ENCODE measurements at places on chromosomes 1 and 21.

DNA sequence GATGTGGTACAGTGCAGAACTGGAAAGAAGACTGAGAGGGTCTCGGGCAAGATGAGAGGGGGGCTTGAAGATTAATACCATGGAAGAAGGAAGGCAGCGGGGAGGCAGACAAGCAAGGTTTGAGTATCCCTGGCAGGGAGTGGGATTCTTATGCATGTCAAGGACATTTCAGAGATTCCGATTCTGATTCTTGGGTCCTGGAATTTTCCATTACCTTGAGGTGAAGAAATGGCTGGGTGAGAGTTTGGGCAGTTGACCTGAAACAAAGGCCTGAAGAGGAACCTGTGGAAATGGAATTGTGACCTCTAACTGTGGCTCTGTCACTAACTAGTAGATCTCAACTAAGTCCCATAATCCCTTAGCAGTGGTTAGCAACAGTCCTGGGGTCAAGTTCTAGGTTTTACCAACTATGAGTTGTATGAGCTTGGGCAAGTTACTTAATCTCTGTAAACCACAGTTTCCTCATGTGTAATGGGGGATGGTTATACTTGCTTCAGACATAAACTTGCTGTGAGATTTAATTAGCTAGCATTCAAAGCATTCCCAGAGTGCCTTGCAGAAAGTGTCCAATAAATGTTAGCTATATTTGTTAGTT lies 8.6 kb upstream of the ACTN2 start:
- no peak for DNase-seq

DNA sequence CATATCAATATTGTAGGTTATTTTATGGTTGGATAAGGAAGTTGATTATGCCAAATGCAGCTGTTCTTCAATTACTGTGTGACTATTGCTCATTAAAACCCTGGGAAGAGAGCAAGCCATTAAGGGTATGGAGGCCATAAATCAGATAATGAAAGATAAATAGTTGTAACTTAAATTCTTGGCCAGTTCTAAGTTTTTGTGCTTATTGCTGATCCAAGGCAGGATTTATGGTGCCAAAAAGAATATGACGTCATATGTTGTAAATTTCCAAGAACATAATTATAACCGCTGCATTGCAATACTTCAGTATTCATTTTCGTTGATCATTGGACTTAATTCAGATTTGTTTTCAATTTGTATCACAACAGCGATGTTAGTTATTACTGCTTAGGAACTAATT lies 211.6 kb downstream of the LRRC40 start:
- DNase-seq, result no peak

DNA sequence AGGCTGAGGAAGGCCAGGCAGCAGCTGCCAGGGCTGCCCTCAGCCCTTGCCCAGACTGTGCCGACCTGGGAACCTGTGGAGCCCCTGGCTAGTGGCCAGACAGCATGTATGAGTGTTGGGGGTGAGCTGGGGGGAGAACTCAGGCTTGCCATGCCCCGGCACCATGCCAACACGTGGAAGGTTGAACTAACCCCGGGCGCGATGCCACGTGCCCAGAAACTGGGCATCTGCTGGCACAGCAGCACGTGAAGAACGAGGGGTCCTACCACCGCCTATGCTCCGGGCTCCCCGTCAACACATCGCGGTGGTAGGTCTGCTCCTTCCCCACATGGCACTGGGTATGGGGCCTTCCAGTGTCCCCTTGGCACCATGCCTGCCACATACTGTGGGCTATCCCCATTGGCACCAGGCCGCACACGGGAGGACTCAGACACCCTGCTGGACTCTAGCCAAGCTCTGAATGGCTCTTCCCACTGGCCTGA lies 68.7 kb downstream of the CASZ1 start:
- DNase-seq, result no peak

GRCh38 chr1:225182716-225183115 lies 245.1 kb downstream of the LBR start:
- DNase-seq, result no peak

GRCh38 chr1:177926201-177926600 lies 43.7 kb downstream of the SEC16B start:
- no peak for DNase-seq

- DNase-seq, result no peak
Observed at GRCh38 chr1:27374362-27375086, at the start of gene FCN3. Gene FCN3 (minus strand): TSS chr1:27374824. CDS start chr1:27374818, 6 bp downstream.

- DNase-seq, result no peak
Observed at GRCh38 chr1:66607458-66607857, 73.5 kb downstream of the SGIP1 start.

GRCh38 chr21:42001781-42002180 lies 8.4 kb downstream of the ZBTB21 start:
- no peak for DNase-seq

DNA sequence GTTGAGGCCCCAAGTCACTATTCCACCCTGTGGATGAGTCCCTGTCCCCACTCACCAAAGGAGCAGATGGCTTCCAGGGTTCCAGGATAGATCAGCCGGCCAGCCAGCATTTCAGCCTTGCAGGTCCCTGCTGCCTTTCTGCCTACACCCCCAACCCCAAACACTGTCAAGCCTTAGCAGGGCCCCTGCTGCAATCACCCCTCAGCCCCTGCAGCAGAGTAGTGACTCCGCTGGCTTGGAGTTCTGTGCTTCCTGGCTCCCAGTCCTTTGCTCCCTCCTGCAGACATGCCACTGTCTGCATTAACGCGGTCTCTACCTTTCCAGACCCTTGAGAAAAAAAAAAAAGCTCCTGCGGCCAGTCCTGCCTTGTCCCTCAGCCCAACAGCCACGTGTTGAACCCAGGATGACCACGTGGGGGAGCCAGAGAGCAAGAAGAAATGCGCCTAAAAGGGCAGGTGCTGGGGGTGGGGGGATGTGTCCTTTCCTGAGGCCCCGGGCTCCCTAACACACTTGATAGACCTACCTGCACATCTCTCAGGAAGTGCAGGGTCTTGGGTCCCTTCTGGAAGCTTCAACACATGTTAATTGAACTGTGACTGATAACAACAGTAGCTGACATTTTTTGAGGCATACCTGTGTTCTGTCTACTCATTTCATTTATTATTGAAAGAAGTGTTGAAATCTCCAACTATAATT lies 37.4 kb downstream of the RASSF5 start:
- peak; percentile 32 for DNase-seq

DNA sequence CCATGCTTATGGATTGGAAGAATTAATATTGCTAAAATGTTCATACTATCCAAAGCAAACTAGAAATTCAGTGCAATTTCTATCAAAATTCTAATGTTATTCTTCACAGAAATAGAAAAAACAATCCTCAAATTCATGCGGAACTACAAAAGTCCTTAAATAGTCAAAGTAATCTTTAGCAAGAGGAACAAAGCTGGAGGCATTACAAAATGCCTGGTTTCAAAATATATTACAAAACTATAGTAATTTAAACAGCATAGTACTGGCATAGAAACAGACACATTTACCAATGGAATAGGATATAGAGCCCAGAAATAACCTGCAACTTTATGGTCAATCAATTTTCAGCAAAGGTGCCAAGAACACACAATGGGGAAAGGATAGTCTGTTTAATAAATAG lies 3.8 kb downstream of the CTSS start:
- no peak for DNase-seq

DNA sequence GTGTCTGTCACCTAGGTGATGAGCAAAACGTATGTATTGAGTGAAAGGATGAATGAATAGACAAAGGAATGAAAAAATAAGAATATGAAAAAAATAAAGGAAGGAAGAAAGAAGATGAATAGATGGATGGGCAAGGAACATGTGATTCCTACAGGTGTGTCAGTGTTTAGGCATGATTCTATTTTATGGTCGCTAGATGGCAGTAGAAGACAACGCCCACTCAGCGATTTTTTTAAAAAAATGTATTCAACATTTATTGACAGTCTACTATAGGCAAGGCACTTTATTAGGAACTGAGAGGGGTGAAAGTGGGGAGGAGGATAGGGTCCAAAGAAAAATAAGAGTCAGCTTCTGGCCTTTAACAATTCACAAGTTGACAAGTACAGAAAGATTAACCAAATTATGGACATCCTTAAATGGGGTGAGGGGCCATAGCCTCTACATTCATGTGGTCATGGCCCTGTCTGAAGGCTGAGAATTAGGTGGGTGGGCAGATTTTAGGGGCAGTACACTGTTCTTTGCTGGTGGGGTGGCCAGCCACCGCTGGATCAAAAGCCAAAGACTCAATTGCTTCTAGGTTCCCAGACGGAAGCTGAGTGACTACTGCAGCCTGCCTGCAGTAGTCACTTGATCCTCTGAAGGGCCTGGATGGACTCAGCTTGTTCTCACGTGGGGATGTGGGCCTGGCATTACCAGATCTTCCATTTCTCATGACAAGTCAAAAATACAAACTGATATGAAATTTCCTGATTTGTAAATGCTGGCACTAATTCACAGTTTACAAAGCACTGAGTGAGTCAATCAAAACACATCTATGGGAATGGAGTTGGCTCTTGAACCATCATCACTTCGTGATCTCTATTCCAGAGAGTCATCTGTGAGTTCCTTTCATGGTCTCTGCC lies 83.9 kb downstream of the FASLG start:
- DNase-seq, result peak; percentile 7

DNA sequence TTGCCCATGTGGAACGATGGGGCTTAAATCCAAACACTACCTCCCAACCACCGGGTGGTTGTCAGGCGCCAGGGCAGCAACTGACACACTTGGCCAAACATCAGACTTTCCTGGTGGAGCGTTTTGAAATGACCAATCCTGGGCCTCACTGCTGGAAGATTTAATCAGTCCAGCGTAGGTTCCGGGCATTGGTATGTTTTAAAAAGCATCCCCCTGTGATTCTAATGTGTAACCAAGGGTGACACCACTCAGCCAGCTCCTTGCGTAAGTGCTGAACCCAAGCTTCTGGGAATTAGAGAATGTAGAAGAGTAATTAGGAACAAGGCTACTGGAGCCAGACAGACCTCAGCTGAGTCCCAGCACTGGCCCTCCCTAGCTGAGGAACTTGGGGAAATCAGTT lies 44.8 kb upstream of the KAZN start:
- DNase-seq, result no peak

- DNase-seq, result no peak
Observed at GRCh38 chr21:33698087-33698860, 56.0 kb downstream of the ITSN1 start.

DNA sequence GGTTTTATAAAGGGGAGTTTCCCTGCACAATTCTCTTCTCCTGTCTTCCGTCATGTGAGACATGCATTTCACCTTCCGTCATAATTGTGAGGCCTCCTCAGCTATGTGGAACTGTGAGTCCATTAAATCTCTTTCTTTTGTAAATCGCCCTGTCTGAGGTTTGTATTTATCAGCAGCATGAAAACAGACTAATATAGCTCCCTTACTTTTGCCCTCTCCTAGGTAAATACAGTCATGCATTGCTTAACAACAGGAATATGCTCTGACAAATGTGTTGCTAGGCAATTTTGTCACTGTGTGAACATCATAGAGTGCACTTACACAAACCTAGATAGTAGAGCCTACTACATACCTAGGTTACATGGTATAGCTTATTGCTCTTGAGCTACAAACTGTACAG lies 616.8 kb downstream of the RWDD3 start:
- DNase-seq, result no peak

DNA sequence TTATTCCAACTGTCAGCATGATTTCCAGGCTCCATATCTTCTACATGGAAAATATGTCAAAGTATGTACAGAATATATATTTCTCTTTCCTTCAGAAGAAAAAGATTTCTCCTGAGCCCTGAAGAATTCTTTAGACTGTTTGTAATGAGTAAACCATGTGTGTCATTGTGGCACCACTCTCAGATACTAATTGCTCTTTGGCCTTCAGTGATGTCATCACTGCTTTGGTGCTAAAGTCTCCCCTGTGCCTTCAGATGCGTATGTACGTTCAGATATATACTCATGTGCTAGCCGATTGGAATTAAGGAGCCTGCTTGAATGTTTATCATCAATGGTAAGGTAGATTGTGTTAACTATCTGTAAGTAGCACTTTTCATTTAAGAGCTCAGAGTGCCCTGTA lies 20.6 kb upstream of the NBL1 start:
- no peak for DNase-seq

- no peak for DNase-seq
Observed at GRCh38 chr1:77540501-77541161, 141.8 kb downstream of the ZZZ3 start.

DNA sequence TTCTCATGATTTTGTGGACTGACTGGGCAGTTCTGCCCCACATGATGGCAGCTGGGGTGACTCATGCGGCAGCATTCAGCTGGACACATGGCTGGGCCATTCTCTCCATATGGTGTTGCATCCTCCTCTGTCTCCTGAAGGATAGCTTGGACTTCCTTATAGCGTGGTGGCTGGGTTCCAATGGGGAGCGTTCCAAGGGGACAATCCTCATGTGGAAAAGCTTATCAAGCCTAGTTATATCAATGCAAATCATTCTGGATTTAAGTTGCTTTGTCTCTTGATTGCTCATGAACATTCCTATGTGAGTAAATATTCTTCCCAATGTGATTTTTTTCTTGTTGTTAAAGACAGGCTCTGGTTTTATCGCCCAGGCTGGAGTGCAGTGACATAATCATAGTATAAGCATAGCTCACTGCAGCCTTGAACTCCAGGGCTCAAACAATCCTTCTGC lies 13.2 kb upstream of the SLC2A1 start:
- DNase-seq, result no peak

- DNase-seq, result peak; percentile 32
Observed at GRCh38 chr1:157496121-157496526, 56.2 kb downstream of the FCRL5 start.

DNA sequence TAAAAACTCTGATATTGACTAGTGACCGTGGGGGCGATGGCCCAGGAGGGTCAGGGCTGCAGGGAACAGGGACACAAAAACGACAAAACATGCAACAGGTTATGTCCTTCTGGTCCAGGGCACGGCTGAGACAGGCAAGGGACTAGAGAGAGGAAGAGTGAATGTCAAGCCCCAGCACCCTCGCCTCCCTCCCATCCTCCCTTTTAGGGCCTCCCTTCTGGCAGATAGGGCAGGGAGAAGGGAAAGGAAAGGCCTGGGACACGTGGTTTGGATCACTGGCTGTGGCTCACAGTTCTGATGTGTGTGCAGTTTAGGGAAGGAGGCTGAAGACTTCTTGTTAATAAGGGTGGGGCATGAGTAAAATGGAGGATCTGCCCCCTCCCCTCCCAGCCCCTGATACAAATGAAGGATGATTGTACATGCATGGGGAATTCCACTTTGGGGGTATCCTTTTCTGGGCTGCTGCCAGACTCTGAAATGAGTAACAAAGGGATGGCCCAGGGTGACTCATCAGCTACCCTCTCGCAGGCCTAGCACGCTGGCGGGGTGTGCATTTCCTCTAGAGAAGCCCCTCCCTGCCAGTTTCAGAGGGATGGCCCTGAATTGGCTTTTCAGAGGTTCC lies 14.2 kb downstream of the CAPN2 start:
- DNase-seq, result no peak

- no peak for DNase-seq
Observed at GRCh38 chr1:175073061-175073460, 5.4 kb downstream of the TNN start.

- DNase-seq, result no peak
Observed at GRCh38 chr21:42694751-42695696, 41.6 kb downstream of the PDE9A start.
